ENCODE measurements at places on chromosomes 3 and 15.

GRCh38 chr3:120177151-120177550 lies 82.9 kb upstream of the GSK3B start:
- DNase-seq, result peak; percentile 85

DNA sequence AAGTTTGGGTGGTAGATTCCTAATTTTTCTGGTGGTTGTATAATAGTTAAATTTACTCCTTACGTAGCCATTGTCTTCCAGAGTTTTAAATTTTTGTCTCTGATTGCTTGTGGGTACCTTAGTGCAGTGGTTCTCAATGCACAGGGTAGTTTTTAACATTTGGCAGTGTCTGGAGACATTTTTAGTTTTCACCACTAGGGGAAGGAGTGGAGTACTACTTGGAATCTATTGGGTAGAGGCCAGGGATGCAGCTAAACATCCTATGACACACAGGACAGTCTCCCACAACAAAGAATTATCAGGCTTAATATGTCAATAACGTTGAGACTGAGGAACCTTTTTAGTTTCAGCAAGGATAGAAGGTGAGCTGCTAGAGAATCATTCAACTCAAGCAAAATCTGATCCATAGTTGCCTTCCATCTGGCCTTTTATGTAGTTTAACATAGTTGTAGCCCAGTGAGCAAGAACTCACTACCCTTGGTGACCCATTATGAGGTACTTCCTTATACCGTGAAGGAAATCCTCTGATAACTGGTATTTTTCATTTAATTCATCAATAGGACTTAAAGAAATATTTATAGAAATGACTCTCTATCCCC lies 8.6 kb upstream of the STX19 start:
- peak; percentile 56 for DNase-seq

DNA sequence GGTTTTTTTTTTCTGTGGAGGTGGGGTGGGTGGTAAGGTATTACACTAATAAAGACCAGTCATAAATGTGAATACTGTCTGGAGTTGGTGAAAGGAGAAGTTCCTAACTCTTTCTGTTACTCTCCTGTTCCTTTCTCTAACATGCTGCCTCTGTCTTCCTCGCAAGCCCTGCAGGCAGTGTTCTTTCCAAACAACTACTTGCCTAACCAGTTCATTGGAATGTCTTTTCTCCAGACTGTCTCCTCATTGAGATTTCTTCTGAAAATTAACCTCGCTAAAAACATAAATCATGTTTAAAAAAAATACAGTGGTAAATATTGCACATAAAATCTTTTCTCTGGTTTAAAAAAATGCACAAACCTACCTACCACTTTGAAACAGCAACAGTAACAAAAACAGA lies 135.2 kb downstream of the TP63 start:
- peak; percentile 14 for DNase-seq

- no peak for DNase-seq
Observed at GRCh38 chr15:48427479-48427878, 96.2 kb downstream of the DUT start.

- DNase-seq, result no peak
Observed at GRCh38 chr3:181948286-181948685, 236.6 kb downstream of the SOX2 start.

DNA sequence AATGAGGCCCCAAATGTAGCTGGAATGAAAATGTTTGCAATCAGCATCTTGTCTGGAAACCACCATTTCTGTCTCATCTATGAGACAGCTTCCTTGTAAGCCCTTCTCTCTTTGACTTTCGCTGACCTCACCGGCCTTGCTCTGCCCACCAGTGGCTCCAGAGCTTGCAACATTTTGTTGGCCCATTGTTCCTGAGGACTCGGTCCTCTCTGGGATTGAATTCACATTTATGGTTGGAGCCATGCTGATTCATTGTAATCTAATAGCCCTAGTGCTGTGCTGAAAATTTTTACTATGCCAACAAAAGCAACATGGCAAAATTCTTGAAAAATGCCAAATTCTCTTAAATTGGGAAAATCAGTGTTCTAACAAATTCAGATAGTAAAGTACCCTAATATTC lies 37.2 kb downstream of the ABHD5 start:
- DNase-seq, result peak; percentile 52

- peak; percentile 45 for DNase-seq
Observed at GRCh38 chr3:150346981-150347863, 60.9 kb upstream of the TSC22D2 start.

DNA sequence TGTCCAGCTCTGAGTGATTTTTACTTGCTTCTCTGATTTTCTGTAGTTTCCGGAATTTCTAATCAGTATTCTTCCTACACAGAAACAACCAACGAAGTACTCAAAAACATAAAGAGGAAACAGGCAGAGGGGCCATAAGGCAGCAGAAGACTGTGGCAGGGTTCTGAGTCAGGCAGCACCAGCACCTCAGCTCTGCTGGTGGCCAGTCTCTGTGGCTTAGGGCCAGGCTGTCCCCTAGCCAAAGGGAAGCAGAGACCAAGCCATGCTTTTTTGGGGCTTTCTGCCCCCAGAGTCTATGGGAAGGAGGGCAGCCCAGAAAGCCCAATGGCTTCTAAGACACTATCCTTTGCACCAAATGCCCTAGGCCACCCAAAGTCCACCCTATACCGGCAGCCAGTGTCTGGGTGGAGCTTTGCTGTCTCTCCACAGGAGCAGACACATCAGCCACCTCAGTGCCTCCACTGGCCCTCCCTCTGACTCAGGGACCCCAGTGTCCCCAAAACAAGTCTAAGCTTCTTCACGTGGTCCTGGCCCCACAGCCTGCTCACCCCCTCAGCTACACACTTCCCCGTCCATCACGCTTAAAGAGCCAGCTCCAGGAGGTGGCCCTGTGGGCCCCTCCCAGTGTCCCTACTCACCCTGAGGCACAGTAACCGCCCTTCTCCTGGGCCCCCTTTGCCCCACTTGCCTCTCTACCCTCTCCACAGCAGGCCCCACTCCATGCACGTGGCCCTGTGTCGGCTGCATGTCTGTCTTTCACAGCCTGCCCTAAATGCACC lies 46.2 kb downstream of the CCDC12 start:
- no peak for DNase-seq

DNA sequence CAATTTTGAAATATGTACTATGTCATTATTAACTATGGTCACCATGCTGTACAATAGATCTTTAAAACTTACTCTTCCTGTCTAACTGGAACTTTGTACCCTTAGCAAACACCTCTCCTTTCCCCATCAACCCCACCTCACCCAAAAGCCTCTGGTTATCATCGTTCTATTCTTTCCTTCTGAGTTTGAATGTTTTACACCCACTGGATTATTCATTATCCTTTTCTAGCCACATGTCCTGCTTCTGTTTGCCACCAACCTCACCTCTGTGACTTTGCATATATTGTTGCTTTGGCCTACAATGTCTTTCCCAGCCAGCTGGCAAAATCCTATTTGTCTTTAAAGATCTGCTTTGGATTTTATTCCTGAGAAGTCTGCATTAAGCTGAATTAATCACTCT lies 102.6 kb upstream of the TSPAN3 start:
- no peak for DNase-seq

- no peak for DNase-seq
Observed at GRCh38 chr3:138782755-138783154, 52.0 kb downstream of the PIK3CB start.

DNA sequence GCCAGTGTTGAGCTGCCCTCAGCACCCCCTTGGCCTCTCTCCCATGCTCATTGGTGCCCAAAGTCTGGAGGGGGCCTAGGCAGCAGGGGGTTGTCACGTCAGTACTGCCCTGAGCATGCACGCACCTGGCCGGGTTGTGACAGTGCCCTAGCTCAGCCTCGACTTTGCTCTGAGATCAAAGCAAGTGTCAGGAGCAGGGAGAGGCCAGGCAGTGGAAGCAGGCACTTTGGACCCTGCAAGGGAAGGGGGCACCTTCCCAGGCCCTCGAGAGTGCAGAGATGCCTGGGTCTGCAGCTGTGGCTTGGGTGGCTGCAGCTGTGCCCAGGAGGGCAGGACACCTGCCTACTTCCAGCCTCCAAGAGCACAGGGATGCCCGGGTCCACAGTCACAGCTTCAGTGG lies 561.3 kb downstream of the NLGN1 start:
- DNase-seq, result no peak

DNA sequence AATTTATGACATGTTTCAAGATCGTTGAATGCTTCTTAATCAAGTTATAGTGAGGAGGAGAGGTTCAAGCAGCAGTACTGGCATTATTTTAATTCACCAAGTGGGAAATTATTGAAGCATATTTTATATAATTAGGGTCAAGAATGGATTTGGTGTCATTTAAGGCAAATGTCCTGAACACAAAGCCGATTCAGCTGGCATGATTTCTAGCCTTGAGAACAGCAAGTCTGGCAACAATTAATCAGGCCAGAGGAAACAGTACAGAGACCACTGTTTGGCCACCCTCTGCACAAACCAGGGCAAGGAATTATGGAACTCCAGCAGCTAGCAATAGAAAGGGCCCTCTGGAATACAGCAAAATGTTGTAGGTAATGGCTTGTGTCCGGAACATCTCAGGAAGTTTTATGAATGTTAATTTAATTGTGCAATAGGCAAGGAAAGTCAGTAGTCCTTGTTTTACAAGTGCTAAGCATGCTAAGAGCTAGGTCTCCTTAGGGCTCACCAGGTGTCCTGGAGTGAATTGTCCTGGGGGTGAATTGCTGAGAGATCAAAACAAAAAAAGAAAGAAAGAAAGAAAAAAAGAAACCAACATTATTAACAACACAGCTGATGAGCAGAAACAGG lies 38.7 kb upstream of the SNRK start:
- no peak for DNase-seq

GRCh38 chr3:195908694-195909581 lies 587 bp upstream of the TNK2 start:
- peak; percentile 53 for DNase-seq

DNA sequence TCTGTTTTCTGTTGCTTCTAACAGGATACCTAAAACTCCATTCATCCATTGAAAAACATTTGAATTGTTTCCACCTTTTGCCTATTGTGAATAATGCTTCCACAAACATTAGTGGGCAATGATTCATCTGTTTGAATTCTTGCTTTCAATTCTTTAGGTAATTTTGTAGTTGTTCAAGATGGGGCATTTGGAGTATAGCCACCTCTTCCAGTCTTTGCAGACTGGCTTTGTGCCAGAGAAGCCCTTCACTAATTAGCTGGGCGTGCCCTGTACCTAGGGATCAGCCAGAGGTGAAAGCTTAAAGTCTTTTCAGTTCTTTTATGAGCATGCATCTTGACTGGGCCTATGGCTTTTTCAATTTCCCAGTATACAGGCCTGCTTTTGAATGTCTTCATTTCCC lies 10.9 kb downstream of the RTP1 start:
- DNase-seq, result no peak

DNA sequence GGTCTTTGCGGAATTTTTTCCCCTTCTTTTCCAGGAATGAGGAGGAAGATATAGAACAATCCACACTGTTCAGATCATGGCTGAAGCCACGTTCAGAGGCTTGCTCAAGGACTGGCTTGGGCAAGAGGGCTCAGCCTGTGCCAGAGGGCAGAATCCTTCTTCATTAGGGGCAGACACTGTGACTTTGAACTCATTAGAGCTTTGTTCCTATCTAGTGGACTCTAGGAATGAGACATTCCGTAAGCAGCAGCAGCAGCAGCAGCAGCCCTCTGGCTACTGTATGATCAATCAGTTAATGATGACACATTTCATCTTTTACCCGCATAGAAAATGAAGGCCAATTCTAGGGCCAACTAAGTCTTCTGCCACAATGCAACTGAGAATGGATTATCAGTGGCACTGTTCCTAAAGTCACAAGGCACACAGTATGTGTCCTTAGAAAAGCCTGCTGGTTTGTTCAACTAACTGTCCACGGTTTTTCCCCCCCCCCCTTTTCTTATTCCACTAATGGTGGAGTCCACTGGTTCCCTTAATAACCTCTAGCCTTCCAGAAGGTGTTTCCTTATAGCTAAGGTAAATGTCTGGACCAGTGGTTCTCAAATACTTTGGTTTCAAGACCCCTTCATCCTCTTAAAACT lies 1.7 kb upstream of the RAB8B start:
- DNase-seq, result no peak

- peak; percentile 67 for DNase-seq
Observed at GRCh38 chr3:20622304-20622703, 436.3 kb upstream of the SGO1 start.

DNA sequence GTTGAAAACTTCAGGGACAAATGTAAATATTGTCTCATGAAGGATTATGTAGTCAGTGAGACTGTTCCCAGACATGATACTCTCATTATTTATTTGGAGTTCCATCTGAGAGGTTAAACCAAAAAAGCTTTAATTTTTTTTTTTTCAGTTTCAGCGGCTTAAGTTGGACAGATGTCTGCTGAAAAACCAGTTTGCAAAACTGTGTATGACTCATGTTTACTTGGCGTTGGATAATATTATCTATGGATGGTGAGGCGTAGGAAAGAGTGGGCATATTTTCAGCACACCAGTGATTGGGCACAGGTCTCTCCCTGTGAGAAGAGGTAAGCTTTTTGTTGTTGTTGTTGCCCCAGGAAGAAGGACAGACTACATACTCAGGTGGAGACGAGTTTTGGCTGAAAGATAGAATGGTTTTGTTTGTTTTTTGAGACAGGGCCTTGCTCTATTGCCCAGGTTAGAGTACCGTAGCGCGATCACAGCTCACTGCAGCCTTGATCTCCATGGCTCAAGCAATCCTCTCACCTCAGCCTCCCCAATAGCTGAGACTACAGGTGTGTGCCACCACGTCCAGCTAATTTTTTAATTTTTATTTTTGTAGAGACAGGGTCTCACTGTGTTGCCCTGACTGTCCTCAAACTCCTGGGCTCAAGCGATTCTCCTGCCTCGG lies 16.4 kb upstream of the ANXA2 start:
- DNase-seq, result peak; percentile 45

DNA sequence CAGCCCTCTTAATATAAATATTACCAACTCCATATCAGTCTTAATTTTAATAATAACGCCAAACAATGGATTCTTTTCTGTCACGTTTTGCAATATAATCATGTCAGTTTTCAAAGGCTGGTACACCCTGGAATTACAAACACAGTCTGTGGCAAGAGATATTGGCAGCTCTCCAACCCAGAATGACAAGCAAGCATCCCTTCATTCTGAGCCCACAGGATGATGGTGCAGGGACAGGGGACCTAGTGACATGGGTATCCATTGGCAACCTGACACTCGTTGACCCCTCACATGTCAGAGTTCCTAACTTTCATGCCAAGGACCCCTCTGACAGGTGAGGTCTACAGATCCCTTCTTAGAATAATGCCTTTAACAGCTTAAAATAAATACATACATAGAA lies 154.5 kb upstream of the TSC22D2 start:
- no peak for DNase-seq

GRCh38 chr15:22810033-22810852 lies 23.8 kb downstream of the NIPA1 start:
- no peak for DNase-seq

GRCh38 chr3:12062605-12063004 lies 58.4 kb downstream of the SYN2 start:
- DNase-seq, result no peak

- DNase-seq, result no peak
Observed at GRCh38 chr3:67656614-67657013, 2.2 kb upstream of the SUCLG2 start.

- DNase-seq, result peak; percentile 65
Observed at GRCh38 chr3:69085833-69086722, 1.3 kb downstream of the ARL6IP5 start.

GRCh38 chr15:75694241-75695182 lies 18.1 kb downstream of the CSPG4 start:
- DNase-seq, result peak; percentile 95

- no peak for DNase-seq
Observed at GRCh38 chr15:42411884-42412283, 52.6 kb downstream of the CAPN3 start.

- DNase-seq, result peak; percentile 59
Observed at GRCh38 chr3:78645628-78646310, 1122.0 kb downstream of the ROBO1 start.

GRCh38 chr3:50261505-50261904 lies 7.4 kb upstream of the SEMA3B start:
- no peak for DNase-seq

GRCh38 chr3:36211652-36211999 lies 168.7 kb upstream of the STAC start:
- DNase-seq, result no peak
